ENCODE measurements at places on chromosomes 7 and 10.

DNA sequence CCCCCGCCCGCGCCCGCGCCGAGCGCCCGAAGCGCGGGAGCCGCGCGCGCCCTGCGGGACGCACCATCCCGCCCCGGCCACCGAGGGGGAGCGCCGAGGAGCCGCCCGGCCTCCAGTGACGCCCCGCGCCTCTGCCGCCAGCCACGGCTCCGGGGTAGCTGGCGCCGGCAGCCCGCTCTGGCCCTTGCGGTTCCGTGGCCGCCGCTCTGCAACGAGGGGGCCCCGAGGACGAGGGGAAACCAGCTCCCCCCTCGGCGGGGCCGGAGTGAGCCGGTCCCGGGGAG, at the start of gene PAXIP1:
Gene PAXIP1 (minus strand): TSS at position 33 of the 284 bp plus-strand sequence. CDS start 195 bp downstream, outside the sequence.
- peak; percentile 78 for DNase-seq

- no peak for DNase-seq
These were observed 220.0 kb upstream of the DPP6 start for GRCh38 chr7:153832160-153832559.

DNA sequence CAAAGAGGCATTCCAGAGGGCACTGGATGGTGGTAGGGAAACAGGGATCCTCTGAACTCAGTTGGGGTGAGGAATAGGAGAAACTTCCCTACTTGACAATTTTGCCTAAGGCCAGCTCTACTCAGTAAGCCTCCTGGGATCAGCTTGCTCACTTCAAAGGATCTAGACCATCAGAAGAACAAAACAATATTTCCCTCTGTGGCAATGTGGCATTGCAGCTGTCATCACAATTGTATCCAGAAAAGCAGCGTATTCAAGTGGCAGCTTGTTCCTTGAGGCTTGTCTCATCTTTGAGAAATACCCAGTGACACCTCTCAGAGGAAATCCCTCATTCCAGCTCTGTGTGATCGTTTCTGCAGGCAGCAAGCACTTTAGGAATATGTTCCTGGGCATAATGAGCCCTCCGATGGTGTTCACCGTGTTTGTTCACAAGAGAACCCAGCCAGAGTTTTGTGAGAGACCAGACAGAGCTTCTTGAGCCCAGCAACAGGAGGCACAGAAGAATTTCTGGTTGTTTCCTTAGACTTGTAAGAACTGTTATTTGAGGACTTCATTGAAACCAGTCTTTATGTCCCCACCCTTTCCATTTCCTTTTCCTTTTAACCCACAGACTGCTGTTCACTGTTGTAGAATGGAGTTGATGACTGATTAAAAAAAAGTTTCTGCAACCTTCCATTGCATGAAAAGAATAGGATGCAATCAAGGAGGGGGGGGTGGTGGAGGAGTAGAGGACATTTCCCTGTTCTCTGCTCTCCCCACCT, 747.3 kb downstream of the LRMDA start:
- DNase-seq = no peak

DNA sequence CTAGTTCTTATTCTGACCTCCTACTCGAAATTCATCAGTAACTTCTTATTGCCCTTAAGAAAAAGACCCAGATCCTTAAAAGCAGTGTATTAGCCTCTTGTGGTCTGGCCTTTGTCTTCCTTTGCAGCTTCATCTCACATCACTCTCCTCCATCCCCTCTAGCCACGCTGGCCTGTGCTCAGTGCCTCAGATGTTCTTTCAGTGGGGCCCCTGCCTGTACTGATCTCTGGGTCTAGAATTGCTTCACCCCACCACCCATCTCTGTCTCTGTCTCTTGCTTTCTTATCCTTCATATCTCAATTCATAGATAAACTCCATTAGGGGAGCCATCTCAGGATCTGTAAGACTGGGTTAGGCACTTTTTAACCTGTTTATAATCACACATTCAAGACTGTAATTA, 1178.5 kb upstream of the C7orf33 start:
- no peak for DNase-seq

GRCh38 chr7:137146012-137146455, 197.5 kb downstream of the PTN start:
- DNase-seq = no peak

DNA sequence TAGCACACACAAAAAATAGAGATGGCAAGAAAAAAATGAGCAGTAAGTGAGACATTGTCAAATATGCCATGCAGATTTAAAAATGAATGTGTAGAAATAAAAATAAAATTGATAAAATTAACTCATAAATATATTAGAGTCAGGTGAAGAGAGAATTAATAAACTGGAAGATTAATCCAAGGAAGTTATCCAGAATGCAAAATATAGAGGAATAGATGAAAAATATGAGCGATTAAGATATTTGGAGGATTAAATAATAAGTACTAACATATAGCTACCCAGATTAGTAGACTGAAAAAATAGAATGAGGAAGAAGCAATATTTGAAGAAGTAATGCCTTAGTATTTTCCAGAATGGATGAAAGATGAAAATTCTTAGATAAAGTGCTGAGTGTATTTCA, 103.4 kb downstream of the GPR158 start:
- no peak for DNase-seq

- no peak for DNase-seq
These were observed 1254.6 kb upstream of the CELF2 start for GRCh38 chr10:9762966-9763656.

GRCh38 chr7:105651798-105652197, 70.5 kb upstream of the EFCAB10 start:
- no peak for DNase-seq

- DNase-seq = no peak
These were observed 120.6 kb downstream of the ZWINT start for GRCh38 chr10:56240471-56240870.

GRCh38 chr7:69839782-69840181, 241.5 kb downstream of the AUTS2 start:
- no peak for DNase-seq

- no peak for DNase-seq
These were observed 85.9 kb downstream of the FOXL3 start for GRCh38 chr7:375901-376305.

DNA sequence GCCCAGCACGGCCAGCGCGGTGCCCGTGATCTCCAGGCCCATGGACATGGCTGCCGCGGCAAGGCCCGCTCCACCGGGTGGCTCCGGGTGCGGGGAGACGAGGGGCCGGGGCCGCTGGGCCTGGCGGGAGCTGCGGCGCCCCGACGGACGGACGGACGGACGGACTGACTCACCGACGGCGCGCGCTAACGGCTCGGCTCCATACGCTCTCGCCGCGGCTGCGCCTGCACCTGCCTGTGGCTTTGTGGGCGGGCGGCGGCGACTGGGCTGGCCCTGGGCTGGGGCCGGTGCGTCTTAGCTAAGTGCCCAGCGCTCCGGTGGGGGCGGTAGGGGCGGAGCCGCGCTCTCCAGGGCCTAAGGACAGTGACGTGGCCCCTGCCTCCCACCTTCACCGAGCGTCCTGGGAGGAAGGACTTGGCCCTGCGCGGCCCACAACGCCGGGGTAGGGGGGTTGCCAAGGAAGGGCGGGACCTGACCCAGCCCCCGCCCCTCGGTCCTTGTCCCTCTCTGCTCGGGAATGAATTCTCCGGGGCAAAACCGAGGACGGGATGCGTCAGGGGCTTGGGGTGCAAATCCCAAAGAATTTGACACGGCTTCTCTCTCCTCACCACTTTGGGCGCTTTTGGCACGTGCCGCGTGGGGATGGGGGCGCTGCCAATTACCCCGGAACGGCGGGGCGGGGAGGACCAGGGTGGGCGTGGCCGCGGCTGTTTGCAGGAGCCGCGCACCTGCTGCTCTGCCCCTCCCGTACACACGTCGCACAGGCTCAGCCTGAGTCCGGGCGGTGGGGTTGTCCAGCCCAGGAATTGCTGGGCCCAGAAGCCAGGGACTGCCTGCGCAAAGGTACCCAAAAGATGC, at the start of gene CLDN3:
Gene CLDN3 (minus strand): TSS at position 269 of the 858 bp plus-strand sequence. CDS start 221 bp downstream, at position 48.
- DNase-seq = peak; percentile 26

GRCh38 chr7:712381-713138, 13.9 kb upstream of the DNAAF5 start:
- no peak for DNase-seq

DNA sequence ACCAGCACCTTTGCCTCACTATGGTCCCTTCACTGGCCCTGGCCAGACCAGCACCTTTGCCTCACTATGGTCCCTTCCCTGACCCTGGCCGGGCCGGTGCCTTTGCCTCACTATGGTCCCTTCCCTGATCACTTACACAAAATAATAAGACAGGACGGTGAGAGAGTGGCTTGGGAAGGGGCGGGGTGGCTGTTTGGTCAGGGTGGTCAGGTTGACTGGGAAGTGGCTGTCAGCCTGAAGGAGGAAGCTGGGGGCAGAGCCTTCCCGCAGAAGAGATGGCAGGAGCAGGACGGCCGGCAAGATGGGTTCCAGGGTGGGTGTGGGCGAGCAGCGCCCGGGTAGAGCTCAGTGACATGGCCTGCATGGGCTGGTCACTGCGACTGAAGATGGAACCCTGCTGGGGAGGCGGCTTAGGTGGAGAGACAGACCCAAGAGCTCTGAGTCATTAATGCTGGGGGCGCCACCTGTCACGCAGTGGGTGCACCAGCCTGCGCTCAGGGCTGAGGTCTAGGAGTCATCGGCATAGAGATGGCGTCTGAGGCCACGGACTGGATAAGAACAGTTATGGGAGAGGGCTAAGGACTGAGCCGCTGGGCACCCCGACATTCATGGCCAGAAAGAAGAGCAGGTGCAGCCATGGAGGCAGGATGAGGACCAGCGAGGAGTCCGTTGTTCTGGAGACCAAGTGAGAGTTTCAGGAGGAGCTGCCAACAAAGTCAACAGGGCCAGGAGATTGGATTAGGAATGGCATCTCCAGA, 91.8 kb downstream of the CHST15 start:
- DNase-seq = peak; percentile 2
